ENCODE measurements at places on chromosomes 11 and 22. TPM values are rescaled to one million over a fixed set of nuclear protein-coding genes. Genes with fewer than 3 reads are reported as not detected.

The EHF gene
- 27.6 TPM for polyA plus RNA-seq

The ANO1 gene
- polyA plus RNA-seq: 12.5 TPM

The AGBL2 gene
- 7.1 TPM for polyA plus RNA-seq

The BTG4 gene
- not detected for polyA plus RNA-seq

The TRPC6 gene
- polyA plus RNA-seq: 10.3 TPM

The ZP1 gene
- not detected for polyA plus RNA-seq

The NLRP14 gene
- polyA plus RNA-seq: 0.71 TPM

The DNAJC24 gene
- 22.9 TPM for polyA plus RNA-seq

The ASCL2 gene
- 1.9 TPM for polyA plus RNA-seq

The PHF21B gene
- polyA plus RNA-seq: 3.0 TPM

The MAML2 gene
- 33.8 TPM for polyA plus RNA-seq

- no peak for DNase-seq
Observed at GRCh38 chr22:28984482-28985158, 77.0 kb downstream of the C22orf31 start.

DNA sequence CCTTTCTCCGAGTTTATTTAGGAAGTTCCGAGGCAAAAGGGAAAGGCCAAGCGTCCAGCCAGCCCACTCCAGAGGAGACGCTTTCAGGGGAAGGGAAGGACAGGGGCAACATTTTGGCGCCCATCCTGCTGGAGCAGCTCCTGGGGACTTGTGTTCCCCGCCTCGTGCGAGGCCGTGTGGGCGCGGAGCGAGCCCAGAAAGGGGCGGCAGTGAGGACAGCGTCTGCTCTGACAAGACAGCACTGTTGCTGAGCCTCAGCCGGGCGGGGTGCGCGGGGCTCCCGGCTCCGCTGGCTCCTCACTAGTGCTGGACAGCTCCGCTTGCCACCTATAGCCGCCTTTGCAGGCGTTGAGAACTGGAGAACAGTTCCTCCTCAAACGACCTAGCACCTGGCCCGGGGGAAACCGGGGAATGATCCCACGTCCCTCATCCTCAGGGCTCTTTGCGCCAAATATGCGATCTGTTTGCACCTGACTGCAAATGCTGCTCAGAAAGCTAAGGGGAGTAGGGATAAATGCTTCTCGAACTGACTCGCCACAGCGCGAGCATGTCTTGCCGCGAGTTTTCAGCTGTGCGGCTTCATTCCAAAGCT, 722 bp upstream of the GUCY1A2 start:
- DNase-seq: peak; percentile 71

GRCh38 chr11:11971906-11972547, 36.4 kb downstream of the DKK3 start:
- DNase-seq: no peak

GRCh38 chr11:33598426-33599069, 102.1 kb downstream of the C11orf91 start:
- DNase-seq: no peak

DNA sequence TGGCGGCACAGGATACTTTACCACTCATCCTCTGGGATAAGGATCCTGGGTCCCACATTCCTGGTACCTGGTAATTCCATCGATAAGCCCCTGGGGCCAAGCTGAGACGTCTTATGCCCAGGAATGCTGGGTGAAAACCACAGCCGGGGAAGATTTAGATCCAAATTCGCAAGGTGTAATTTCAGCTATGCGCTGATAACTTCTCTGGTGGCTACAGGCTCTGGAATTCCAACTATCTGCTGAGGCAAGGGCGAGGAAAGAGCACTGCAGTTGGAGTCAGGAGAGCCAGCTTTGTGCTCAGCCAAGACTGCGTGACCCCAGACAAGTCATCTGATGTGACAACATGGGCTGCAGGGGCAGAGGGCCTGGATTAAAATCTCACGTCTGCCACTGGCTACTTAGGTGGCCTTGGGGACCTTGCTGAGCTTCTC, 9.9 kb upstream of the MYEOV start:
- no peak for DNase-seq

GRCh38 chr22:45804986-45805325, 133.3 kb downstream of the ATXN10 start:
- DNase-seq: no peak

DNA sequence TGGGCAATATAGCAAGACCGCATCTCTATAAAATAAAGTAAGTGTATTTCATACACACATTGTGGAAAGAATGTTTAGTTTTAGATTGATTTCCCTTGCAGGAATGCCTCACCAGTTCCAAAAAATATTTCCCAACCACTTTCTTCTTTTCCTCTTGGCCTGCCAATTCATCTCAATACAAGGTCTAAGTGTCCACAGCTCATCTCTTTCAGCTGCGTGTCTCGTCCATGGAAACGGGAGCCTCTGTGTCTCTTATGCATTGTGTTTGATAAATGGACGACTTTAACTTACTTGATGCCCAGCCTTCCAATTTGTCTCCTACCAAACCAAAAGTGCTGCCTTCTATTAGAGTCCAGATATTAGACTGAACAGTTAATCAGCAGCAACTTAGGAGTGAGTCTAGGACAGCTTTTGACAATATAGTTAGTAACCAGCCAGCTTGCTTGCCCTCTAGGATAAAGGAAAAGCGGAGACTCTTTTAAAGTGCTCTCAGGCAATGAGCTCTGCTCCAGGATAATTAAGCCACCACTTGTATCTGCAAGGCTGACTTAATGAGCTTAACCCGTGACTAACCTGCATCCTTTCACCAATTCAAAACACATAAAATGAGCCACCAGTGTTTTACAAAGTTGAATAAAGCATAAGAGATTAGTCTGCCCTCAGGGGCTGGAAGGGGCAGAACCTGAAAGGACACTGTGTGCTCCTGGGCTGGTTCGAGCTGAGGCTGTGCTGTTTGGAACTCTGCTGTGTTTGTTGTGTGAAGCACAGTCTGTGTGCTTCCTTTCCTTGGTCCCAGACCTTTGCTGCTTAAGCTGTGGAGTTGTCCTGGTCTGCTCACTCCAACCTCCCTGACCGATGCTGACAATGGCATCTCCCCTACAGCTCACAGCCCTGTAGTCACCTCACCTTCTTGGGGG, 27.5 kb downstream of the FBXO7 start:
- DNase-seq: no peak

DNA sequence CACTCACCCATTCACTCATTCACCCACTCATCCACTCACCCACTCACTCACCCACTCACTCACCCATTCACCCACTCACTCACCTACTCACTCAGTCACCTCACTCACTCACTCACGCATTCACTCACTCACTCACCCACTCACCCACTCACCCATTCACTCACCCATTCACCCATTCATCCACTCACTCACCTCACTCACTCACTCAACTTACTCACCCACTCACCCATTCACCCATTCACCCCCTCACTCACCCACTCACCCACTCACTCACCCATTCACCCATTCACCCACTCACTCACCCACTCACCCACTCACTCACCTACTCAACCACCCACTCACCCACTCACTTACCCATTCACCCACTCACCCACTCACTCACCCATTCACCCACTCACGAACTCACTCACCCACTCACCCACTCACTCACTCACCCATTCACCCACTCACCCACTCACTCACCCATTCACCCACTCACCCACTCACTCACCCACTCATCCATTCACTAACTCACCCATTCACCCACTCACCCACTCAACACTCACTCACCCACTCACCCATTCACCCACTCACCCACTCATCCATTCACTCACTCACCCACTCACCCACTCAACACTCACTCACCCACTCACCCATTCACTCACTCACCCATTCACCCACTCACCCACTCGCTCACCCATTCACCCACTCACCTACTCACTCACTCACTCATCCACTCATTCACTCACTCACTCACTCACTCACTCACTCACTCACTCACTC, 13.7 kb downstream of the MUC5AC start:
- DNase-seq: no peak

DNA sequence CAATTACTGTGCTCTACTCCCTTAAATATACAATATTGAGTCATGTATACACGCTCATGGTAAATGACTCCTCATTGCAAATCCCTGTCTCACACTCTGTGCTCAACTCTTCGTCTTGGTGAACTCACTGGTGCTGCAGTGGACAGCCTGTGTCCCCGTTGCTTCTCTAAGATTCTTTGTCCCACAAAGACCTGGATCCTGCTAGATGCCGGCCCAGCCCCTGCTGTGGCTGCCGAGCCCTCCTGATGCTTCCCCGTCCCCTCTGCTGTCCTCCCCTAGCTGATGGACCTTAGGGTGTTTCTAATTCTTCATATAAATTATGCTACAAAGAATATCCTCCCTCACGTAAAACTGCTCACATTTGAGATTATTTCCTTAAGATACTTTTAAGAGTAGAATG, 5.5 kb downstream of the APOL2 start:
- no peak for DNase-seq

GRCh38 chr22:41448189-41448808, 1.7 kb upstream of the TOB2 start:
- DNase-seq: peak; percentile 99

DNA sequence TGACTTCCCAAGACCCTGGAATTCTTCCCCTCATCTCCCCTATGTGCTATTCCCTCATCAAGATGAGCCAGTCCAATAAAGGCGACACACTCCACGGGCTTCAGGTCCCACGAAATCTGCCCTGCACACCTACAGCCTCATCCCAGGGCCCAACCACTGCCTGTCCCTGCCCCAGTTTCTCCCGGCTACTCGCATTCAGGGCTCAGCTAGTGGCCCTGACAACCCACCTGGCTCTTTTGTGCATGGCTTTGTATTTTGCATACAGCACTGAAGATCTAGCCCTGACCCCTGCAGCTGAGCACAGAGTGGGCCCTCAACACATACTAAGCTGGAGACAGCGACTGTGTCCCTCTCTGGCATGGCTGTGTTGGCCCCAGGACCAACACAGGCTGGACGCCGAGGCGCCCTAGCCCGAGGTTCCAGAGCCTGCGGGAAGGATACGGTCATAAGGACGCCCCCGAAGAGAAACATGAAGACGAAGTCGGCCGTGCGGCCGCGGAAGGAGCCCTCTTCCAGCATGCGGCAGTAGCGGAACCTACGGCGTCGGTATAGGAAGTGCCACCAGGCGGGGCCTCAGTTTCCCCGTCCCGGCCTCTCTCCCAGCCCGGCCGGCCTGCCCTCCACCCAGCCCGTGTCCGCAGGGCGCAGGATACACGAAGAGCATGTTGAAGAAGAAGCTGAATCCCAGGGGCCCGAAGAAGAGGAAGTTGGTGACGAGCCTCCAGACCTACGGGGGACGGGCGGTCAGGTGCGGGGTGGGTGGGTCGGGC, 710 bp downstream of the DERL3 start:
- no peak for DNase-seq

DNA sequence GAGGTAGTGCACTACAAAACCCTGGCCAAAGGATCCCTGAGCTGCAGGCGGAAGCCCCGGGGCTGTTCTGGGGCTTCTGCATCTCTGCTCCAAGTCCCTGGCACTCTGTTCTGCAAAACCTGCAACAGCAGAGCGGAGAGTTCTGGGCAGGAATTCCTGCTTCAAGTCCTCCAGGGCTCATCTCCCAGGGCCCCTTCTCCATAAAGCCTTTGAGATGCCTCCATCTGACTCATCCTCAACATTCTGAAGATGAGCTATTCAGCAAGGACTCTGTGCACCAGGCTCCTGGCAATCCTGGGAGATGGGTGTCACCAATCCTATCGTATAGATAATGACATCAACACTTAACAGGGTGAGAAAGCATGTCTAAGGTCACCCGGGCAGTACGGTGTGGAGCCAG, 19.3 kb downstream of the SYN3 start:
- DNase-seq: no peak

- no peak for DNase-seq
Observed at GRCh38 chr22:40376149-40376548, 5.8 kb downstream of the SGSM3 start.

DNA sequence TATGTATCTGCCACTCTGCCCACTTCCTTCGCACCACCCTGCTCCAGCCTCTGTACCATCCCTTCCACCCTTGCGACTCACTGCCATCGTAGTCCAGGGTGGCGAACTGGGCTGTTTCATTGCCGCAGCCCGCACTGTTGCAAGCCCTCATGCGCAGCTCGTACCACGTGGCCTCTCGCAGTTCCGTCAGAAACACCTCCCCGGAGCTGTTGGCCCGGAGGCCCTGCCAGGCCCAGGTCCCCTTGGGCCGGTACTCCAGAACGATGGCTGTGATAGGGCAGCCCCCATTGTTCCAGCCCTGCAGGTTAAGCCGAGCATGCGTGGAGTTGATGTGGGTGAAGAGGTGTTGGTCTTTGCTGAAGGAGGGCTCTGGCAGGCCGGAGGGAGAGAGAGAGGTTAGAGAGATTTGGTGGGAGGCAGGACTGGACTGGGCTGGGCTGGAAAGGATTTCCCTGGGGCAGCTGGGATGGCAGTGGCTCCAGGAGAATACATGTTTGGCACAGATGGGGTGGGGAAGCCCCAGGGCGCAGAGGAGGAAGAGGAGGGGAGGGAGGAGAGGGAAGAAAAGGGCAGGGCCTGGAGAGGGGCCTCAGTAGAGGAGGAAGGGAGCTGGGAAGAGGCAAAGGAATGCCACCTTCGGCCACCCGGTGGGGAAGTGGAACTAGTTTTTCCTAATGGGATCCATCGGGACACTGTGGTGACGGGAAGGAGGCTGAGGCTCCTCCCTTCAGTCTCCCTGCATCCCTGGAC, 109.6 kb downstream of the CEP164 start:
- DNase-seq: no peak

DNA sequence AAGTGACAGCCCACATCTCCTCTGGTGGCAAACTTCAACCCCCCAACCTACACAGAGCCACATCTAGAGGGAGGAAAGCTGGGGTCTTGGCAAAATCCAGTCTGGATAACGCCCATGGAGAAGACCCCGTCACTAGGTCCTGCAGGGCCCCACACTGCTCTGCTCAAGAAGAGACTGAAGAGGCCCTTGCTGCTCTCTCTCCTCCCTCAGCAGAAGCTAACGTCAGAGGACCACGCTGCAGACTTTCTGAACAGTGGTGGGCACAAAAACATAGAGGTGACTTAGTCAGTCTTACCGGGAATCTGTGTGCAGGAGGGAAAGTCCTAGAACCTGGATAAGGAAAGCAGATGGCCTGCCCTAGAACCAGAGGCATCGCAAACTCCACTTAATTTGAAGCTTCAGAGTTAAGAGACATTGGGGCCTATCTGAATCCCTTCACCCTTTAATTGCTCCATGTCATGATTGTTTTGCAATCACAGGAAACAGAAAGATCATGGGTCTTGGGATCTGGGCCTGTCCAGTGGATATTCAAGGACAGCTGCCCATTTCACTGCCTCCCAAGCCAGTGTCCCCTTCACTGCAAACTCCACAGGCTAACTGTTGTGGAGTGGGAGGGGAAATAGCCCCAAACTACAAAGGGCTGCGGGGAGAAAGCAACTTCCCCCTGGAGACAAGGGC, 1.7 kb downstream of the DKK3 start:
- no peak for DNase-seq
